ENCODE measurements at places on chromosomes 7 and 10.

GRCh38 chr7:135834266-135834665 is 85.7 kb upstream of the FAM180A start:
- DNase-seq = no peak

GRCh38 chr10:133457100-133457841 is 3.5 kb downstream of the SCART1 start:
- DNase-seq = no peak

DNA sequence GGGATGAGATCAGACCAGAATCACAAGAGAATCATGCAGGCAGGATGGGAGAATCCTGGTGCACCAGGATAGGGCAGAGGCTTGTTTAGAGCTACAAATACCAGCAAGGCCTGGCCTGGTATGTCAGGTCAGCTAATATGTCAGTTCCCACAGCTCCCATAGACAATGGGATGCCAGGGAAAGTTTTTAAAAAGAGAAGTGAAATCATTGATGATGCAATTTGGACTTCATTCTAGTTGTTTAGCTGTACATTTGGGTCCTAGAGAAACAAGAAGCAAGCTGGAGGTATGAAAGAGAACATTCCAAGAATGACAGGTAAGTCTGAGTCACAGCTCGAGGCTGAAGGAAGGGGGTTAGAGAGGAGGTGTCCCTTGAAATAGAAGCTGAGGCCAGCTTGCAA is 45.2 kb downstream of the GPR141 start:
- no peak for DNase-seq

DNA sequence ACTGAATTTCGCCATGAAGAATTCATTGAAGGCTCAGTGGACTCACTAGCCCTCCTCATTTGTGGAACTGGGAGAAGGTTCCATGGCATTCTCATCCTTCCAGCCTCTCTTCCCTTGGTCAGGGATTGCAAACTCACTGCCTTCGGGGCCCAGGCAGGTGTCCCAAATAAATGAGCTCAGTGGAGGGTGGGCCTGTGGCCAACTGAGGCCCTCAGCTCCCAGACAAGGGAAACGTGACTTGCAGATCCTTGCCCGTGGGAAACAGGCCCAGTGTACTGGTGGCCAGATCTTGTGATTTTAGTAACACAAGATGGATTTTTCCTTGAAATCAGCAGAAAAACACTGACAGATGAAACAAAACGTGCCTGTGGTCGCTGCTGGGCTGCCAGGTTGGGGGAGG is 168.7 kb upstream of the CTBP2 start:
- DNase-seq = no peak

- DNase-seq = no peak
Observed at GRCh38 chr10:49414496-49414895, 18.6 kb upstream of the DRGX start.
